ENCODE measurements at places on chromosomes 5 and 9.

DNA sequence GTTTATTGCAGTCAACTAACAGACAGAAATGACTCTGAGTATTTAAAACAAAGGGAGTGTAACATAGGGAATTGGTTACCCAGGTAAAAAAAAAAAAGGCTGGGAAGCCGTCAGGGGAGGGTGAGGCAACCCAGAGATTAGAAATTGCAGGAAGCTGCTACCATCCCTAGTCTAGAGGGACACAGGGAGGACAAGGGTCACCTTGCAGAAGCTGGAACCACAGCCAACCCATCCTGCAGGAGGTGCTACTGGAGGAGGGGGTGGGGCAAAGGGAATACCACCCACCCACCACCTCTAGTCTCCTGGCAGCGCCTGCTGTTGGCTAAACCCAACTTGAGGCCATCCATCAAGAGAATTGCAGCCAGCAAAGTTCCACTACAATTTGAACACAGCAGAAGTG lies 6.5 kb downstream of the CAST start:
- DNase-seq = no peak

DNA sequence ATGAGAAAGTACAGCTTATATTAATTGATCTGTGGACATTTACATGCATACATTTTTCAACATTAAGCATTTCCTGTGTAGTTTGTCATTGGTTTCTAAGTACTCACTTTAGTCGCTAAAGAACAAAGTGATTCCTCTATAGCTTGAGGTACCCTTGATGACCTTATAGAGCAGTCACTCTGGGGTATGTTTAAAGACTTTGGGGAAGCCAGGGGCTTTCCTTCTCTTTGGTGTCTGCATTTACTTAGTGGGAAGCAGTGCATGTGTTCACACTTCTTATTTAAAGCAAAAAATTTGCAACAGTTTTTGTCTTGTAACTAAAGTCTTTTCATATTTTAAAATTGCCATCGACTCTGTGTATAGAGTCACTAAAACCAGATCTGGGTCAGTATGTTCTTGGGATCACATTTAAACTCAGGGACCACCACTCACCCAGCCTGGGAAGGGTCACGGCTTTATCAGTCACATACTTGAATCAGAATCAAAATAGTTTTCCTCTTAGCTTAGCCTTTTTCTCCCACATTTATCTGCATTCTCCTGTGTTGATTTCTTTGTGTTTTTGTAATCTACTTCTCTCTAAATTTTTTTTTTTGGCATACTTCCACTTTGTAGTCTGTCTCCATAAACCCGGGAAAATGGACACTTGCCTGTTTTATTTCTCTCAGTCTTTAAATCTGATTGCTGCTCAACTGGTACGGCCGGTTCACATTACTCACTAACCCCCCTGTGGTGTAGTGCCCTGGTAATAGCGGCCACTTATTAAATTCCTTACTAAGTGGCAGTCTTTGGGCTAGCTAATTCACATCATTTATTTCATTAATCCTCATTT lies 143.9 kb upstream of the FBN2 start:
- no peak for DNase-seq

DNA sequence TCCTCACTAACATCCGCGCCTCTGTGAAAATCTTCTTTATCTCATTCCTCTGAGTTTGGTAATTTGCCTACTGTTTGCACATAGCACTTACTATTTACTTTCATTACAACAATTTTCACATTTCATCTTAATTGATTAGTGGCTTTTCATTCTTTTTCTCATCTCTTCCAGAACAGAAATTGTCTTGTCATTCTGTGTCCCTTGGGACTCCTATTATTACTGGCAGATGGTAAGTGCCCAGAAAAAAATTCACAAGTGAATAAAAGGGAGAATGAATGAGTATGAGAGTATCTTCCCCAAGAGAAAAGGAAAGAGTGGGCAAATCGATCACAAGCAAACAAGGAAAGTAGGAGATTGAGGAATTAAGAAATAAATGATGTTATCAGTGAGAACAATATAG lies 876.1 kb downstream of the TLE4 start:
- DNase-seq = no peak

GRCh38 chr5:177392765-177393164 lies 7.7 kb downstream of the PFN3 start:
- no peak for DNase-seq

- no peak for DNase-seq
These were observed 499.8 kb downstream of the RASEF start for GRCh38 chr9:82563094-82563493.

DNA sequence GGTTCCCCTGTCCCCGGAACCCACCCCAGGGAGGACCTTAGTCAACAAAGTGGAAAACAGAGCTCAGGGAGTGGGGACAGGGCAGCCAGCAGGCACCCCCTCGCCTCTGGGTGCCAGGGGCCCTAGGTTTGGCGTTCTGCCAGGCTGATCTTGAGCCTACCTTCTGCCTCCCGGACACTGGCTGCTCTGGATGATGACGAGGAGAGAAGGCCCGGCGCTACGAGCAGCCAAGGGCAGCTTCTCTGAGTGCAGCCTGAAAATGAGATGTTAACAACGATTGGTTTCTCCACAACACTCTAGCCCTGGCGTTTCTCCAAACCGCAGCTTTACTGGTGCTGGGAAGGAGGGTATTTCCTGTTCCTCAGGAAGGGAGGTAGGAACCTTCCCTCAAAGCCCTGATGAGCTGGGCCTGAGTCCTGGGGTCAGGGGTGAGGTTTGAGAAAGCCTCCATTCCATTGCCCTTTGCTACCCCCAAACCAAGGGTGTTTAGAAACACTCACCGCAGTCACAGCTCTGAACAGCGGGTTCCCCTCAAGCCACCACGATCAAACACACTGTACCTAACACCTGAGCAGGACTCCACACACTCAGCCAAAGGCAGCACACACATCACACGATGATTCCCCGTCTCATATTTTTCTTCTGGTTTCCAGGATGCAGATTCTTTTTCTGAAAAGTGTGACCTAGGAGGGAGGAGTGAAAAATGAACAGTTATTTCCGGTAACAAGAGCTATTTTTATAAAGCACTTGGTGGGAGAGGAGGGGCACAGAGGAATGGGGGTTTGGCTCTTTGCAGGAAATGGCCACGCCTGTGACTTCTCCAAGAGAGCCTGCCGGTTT lies at the start of gene STING1:
Gene STING1, minus strand, starts transcription at position 709 of the 840 bp plus-strand sequence. CDS start 1,054 bp downstream, outside the sequence.
- DNase-seq = peak; percentile 83

GRCh38 chr9:133051281-133051900 lies 10.4 kb upstream of the CEL start:
- DNase-seq = no peak

- no peak for DNase-seq
These were observed 11.5 kb upstream of the IRX4 start for GRCh38 chr5:1894243-1894642.

DNA sequence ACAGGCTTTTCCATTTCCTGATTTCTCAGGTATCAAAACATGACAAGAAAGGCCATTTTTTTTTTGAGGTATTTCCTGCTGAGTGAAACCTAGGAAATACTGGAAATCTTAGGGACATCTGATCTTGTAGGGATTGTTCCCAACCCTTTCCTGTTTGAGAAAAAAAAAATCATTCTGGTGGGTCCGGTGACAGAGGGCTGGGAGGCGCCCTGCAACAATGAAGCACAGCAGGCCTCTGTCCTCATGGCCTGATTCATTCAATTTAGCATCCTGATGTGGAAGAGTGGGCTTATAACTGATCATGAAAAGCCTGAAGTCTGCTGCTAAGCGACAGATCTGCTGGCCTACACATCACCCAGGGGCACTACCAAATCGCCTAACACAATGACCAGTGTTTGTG lies 3.0 kb upstream of the C9orf153 start:
- DNase-seq = no peak

DNA sequence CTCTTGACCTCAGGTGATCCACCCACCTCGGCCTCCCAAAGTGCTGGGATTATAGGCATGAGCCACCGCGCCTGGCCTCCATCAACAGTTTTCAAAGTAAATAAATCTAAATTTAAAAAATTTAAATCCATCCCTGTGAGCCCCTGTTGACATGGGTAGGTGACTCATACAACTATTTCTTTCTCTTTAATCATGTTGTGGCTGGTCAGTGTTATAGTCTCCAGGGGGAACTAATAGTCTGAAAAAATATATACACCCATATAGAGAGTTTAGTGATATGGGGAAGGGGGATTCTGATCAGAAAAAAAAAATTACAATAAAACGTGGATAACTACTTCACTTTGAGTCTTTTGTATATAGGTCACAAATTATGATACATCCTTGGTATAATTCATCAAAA lies 159.2 kb downstream of the ZNF608 start:
- DNase-seq = no peak

DNA sequence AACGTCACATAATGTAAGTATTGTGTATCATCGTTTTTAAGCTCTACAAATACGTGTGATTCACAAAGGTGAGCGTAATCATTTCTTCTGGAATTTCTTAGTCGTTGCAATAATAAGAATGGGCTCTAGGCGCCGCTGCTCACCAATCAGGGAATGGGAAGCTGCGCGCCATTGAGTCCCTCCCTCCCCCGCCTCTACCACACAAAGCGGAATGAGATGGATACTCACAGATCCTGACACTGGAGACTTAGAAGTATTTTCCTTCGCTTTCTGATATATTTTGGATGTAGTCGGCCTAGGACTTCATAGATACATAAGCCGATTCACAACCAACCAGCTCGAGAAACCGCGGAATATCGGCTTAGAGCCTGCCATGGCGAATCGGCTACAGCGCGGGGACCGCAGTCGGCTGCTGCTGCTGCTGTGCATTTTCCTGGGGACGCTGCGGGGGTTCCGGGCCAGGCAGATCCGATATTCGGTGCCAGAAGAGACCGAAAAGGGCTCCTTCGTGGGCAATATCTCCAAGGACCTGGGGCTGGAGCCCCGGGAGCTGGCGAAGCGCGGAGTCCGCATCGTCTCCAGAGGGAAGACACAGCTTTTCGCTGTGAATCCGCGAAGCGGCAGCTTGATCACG lies at the start of gene PCDHGA11:
Gene PCDHGA11, plus strand, starts transcription at position 197 of the 634 bp plus-strand sequence. Its CDS starts 177 bp downstream, at position 374.
- DNase-seq = peak; percentile 29

GRCh38 chr5:86861512-86861911 lies 243.8 kb downstream of the COX7C start:
- DNase-seq = peak; percentile 35

- DNase-seq = no peak
These were observed 75.1 kb downstream of the ALDH7A1 start for GRCh38 chr5:126519637-126520592.

DNA sequence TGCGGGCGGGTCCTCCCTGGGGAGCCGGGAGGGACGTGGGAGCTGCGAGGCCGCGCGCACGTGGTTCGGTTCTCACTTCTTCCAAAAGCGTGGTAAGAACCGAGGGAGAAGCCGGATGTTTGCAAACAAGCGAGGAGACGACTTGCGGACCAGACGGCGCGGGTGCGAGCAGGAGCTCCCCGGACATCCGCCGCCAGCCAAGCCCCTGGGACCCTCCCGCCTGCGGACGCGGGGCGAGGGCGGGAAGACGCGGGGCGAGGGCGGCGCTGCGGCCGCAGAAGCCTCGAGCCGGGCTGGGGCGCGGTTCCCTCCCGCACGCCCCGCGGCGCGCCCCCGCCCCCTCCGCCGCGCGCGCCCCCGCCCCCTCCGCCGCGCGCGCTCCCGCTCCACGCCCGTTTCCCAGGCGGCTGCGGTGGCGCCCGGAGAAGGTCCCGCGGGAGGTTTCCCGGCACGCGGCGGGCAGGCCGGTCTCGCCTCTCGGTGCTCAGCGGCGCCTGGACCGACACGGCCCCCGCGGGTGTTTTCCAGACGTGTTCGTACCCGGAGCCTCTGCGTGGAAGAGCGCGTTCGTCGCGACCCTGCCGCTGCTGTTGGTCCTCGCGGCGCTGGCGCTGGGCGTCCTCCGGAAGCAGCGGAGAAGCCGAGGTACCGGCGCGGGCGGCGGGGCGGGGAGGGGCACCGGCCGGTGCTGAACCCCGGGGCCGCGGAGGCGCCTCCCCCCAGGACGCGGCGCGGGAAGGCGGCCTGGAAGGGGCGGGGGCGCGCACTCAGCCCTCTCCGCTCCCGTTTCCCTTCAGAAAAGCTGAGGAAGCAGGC lies 12.8 kb downstream of the BTNL9 start:
- DNase-seq = no peak

DNA sequence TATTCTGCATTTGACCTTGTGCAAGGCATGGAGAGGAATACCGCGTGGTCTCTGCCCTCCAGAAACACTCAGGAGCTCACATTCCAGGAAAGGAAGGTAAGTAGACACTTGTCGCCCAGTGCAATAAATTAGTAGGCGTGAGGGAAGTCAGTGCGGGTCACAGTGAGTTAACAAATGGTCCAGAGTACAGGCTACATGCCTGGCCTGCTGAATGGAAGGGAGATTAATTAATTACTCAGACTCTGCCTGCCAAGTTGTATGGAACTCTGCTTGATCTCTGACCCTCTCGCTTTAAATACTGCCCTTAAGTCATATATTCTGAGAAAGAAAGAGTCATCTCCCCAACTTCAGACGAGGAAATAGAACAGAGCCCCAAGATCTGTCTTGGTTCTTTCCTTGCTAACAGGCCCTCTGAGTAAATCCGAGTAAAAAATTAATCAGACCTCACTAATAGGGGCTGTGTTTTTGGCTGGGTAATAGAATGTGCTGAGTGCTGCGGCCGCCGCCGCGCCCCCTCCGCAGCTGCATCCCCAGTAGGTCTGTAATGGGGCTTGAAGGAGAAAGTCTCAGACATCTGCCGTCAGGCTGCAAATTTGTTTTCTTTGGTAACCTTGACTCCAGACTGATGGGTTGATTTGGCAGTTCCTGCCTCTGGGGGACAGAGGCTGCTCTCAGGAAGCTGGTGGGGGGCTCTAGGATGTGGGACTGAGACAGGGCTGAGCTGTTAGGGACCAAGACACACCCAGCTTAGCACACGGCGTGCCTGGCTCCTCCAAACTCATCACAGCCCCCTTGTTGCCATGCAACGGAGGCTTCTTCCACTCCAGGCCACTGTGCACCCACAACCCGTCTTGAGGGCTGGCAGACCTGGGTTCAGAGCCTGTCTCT lies 144.4 kb downstream of the NSG2 start:
- DNase-seq = peak; percentile 64

DNA sequence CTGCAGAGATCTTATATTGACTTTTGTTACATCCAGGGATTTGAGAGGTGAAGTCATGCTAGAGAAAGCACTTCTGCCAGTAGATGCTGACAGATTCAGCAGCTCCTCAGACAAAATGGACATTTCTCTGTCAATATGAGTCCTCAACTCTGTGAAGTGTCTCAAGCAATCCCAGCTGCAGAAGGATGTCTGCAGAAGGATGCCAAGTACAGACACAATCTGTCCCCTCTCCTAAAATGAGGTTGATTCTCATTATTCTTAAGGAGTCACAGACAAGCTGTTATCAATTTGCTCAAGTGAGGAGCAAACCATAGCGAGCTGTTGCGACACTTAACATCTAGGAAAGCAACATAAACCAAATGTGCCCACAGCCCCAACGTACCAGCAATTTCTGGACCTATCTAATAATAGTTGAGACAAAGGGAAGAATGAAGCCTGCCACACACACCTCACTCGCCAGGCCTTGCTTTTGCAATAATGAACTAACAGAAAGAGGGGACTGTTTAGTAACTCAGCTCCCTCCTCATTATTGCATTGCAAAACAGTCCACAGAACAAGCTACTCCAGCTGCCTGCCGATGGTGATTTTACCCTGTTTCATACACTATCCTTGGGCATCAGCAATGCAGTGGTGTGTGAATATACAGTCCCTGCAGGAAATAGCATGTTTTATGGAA lies 364.2 kb upstream of the PDE4D start:
- no peak for DNase-seq

- no peak for DNase-seq
These were observed 45.5 kb upstream of the SPATA31E1 start for GRCh38 chr9:87836951-87837705.
